Hematopoietic multipotent progenitor cell treated with erythropoietin and hydrocortisone succinate and interleukin-3 and kit ligand, for 15 days (in vitro differentiated cells): ENCODE measurements at places on chromosomes 11 and 22.
A peak's percentile ranks its signal among the peaks of the same experiment; 100 is the strongest.

- DNase-seq, result no peak
These were observed 12.7 kb downstream of the HOATZ start for GRCh38 chr11:111527279-111527678.

- DNase-seq, result no peak
These were observed 13.2 kb upstream of the SHISAL1 start for GRCh38 chr22:44325718-44326490.

DNA sequence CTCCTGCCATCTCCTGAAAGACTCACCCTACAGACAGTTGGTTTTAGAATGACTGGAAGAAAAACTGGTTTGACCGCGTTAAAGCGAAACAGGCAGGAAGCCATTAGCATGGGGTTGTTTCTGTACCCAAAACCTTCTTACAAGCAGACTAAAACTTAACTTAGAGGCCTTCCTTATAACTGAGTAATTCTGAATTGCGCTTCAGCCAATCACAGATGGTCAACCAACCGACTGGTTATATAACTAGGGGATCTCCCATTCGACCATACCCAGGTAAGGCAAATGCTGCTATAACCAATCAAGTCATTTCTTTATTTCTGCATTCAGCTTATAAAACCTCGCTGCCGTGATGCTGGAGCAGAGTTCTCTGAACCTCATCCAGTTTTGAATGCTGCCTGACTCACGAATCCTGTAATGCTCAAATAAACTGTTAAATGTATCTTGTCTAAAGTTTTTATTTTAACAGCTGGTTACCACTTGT lies 87.8 kb upstream of the DRD2 start:
- no peak for DNase-seq

DNA sequence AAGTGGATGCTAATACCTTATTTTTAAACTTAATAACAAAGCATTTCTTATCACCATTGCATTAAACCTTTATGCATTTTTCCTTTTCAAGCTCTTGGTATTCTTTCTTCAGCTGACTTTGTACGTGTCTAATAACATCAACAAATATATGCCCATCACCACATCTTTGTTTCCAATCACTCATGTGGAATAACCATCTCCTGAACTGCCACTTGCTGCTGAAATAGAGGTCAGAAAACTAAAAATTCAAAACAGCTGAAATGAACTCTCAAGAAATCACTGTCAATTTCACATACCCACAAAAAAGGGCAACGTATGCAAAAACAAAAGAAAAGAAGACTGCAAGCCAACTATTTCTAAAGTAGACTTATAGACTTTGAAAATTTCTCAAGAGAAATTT lies 7.4 kb downstream of the MSANTD4 start:
- no peak for DNase-seq

- DNase-seq, result no peak
These were observed 18.3 kb downstream of the DNAL4 start for GRCh38 chr22:38775656-38776055.

GRCh38 chr22:48837341-48837935 lies 990.2 kb downstream of the BRD1 start:
- no peak for DNase-seq

GRCh38 chr11:39174965-39175364 lies 2284.5 kb downstream of the LRRC4C start:
- DNase-seq, result no peak

GRCh38 chr11:106231591-106231990 lies 154.1 kb downstream of the AASDHPPT start:
- DNase-seq, result no peak

DNA sequence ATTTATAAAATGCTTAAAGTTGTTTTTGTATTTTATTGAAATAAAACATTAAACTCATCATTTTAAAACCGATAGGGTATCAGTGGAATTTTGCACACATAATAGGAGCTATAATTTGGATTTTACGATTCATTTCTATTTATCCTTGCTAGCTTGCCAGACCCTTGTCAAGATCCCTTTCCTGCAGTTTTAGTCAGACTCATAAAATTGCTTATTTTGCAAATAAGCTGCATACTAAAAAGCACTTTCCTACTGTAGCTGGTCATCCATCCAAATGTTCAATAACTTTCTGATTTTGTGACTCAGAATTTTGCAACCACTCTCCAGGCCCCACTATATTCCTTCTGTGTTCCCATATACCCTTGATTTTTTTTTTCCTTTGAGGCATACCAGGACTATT lies 239.2 kb upstream of the CTSC start:
- no peak for DNase-seq

DNA sequence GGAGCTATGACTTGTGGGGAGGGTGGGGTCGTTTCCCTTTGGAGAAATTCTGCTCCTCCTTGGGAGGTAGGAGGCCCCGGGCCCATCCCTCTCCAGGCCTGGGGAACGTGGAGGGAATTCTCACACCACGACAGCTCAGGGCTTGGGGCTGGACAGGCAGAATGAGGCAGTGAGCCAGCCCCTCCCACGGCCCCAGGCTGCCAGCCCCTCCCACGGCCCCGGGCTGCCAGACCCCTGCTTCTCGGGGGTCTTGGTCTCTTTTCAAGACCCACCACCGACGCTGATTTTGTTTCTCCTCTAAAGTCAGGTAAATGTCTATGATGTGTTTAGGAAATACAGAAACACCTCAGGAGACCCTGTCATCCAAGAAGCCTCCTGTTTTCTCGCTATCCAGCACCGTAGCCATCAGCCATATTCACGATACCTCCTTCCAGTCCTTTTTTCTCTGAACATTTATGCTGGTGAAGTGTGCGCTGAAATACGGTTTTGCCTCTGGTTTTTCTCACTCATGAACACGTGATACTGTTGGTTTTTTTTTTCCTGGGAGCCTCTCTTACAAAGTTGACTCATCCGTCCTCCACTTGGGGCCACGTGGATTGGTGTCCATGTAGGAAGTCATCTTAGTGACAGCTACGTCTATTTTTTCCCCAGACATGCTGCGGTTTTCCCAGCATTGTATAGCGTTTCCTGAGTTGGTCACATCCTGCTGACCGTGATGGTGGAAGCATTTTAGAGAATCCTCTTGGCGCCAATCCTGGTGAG lies 1219.6 kb downstream of the BRD1 start:
- no peak for DNase-seq

DNA sequence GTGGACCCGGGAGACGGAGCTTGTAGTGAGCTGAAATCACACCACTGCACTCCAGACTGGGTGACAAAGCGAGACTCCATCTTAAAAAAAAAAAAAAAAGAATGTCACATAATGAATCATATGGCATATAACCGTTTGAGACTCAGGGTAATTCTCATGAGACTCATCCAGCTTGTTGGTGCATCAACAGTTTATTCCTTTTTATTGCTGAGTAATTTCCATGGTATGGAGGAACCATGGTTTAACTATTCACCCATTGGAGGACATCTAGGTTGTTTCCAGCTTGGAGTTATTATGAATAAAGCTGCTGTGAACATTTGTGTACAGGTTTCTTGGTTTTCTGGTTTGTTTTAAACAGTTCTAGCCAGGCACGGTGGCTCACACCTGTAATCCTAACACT lies 25.3 kb downstream of the PPARA start:
- no peak for DNase-seq

DNA sequence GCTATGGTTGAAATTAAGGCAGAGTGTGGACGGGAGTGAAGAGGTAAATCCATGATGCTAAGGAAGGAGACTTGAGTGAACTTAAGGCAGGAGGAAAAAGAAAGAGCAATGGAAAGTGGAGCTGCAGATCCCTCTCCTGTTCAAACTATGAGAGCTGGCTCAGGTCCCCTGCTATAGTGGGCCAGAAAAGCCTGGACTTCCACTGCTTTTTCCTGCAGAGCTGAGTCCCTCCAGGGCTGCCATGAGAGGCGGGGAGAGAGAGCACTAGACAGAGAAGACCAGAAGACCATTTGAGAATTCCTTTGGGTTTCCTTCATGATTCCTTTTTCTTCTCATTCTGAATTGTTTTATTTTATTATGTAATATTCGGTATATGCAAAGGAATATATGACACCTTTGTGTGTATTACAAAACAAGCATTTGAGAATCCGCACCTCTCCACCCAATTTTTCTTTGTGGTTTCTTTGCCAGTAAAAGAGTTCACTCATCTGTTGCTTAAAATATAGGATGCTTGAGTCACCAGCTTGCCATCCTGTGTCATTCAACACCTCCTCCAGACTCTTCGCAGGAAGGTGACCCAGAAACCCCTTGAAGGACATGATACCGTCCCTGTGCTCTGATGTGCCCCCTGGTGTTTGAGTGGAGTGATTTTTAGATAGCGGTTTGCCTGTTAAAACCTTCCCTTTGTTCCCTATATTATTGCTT lies 24.4 kb downstream of the SREBF2 start:
- peak; percentile 61 for DNase-seq

GRCh38 chr11:121944556-121945230 lies 171.3 kb downstream of the BLID start:
- no peak for DNase-seq

DNA sequence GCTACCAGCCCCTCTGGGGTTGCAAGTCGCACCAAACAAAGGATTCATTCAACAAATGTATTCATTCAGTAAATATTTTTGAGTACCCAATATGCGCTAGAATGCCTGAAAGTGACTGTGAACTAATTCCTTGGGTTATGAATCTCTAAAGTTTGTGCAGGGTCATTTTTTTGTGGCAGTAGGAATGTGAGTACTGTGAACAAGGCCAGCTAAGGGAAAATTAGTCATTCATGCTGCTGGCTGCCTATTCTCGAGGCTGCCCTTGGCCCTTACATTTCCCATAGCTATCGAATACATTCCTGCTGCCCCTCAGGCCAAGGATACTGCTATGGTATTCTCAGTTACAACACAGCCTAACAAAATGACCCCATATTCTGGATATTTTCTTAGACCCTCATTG lies 141.6 kb downstream of the TRPC6 start:
- no peak for DNase-seq

GRCh38 chr11:127126986-127127385 lies 126.4 kb upstream of the KIRREL3 start:
- no peak for DNase-seq

DNA sequence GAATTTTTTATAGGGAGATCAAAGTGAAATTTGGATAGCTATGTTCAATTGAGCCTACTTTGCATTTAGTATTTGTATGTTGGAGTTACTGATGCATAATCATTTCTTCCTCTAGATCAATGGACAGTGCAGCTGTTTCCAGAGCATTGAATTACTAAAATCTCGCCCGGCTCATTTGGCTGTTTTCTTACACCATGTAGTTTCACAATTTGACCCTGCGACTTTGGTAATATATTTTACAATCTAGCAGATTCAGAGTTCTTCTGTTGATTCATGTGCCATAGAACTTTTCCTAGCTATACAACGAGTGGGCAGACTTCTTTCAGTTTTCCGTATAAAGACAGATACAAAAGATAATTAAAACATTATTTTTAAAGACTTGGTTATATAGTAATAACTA lies 70.0 kb upstream of the GRIK4 start:
- DNase-seq, result no peak

- DNase-seq, result peak; percentile 55
These were observed 49.5 kb upstream of the HSPA8 start for GRCh38 chr11:123111465-123111864.

- DNase-seq, result no peak
These were observed 1430.5 kb downstream of the FAM181B start for GRCh38 chr11:81303038-81303664.

- no peak for DNase-seq
These were observed 481 bp downstream of the ANGPTL5 start for GRCh38 chr11:101915791-101916291.

GRCh38 chr22:35418731-35419130 lies 18.8 kb downstream of the MCM5 start:
- no peak for DNase-seq

DNA sequence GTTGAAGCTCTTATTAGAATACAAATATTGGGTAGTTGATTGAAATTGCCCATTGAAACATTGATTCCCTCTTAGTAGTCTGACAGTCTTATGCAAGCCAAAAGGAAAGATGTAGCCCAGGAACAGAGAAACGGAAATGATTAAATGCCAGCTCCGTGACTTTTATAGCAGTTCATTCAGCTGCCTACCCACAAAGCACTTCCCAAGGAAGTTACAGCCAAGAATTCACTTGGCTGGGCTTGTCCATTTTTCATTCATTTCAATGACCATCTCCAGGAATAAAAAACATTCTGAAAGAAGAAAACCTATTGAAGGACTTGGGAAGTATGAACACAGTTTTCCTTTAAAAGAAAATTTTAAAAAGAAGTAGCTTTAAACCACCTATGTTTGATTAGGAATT lies 62.0 kb downstream of the NCAM1 start:
- no peak for DNase-seq

DNA sequence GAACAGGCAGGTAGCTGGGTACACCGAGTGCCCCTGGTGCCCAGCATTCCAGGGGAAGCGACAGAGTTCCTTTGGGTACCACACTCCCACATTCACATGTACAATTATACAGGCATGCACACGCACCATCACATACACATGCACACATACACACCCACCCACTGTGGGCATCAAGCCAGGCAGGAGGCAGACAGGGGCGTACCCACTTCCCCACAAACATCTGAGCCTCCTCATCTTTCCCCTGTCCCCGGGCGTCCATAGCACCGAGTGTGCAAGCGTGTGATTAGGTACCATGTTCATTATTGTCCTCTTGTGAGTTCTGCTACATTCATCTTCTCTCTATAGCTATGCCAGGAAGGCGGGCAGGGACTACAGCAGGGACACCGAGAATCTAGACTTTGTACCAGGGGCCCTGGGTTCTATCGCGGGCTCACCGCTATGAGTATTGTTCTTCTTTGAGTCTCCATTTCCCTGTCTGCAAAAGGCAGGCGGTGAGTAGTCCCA lies 2.1 kb upstream of the CARD10 start:
- peak; percentile 9 for DNase-seq

GRCh38 chr11:12272821-12273617 lies 104.4 kb upstream of the PARVA start:
- no peak for DNase-seq

DNA sequence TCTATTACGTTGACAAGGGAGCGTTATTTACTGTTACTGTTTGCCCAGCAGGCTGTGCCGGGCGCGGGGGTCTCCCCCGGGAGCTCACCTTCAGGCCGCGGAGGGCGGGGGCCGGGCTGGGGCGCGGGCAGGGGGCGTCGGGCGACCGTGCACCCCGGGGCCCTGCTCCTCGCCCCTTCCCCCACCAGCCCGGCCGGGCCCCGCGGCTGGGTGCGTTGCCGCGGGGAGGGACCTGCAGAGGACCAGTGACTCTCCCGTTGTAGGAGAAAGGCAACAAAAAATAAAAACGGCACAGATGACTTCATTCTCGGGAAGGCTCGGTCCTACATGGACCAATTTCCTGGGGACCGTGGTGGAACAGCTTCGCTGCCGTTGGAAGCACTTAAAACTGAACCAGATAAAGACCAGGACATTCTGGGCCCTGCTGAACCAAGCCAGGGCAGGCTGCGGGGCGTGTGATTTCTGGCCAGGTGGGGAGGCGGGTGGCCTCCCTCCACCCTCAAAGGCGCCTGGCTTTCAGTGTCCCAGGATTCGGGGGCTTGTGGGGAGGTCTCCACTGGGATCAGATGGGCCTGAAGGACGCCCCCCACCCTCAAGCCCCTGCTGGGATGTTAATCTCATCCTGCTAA lies 57.4 kb downstream of the IGLL1 start:
- no peak for DNase-seq

- no peak for DNase-seq
These were observed 21.0 kb downstream of the NNMT start for GRCh38 chr11:114316980-114317786.

GRCh38 chr11:111631666-111632039 lies 29.4 kb downstream of the SIK2 start:
- DNase-seq, result no peak
